SHP77 treated with DMSO at 0.1 percent for 48 hours (cell line): ENCODE measurements at places on chromosomes 5 and 9.

GRCh38 chr5:163505049-163505367 lies 411 bp upstream of the MAT2B start:
- no peak for DNase-seq

GRCh38 chr5:96343094-96343493 lies 90.0 kb downstream of the PCSK1 start:
- DNase-seq, result no peak

- peak; percentile 91 for DNase-seq
These were observed at the start of gene RAB14 for GRCh38 chr9:121201738-121202533. RAB14 (minus strand) TSS chr9:121201869; CDS start chr9:121193412, 8,457 bp downstream.

DNA sequence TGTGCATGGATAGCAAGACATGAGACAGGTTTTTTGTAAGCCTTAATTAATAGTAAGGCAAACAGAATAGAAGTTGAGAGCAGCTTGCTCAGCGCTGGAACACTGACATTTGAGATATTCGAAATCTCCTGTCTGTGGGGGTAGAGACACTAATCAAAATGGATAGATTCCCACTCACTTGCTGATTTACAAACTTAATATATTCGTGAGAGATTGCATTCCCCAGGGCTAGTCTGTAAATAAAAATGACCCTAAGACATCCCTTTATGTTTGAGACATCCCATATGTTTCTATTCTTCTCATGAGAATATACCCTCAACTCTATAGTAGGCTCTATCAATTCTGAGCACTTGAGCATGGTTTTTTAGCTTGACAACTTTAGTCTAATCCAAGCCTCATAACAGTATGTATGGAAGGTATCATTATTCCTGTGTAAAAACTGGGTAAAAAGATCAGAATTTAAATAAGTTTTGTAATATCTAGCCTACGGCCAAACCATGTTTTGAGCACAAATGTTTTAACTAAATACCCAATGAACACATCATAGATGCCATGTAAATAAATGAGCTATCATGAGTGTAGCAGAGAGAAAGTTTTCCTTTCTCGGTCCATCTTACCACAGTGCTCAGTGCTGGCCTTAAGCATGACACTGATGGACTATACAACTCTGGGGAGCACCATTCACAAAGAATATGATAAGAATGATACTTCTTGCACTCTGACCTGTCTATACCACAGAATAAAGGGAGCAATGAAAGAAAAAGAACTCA lies 609.2 kb downstream of the PSAT1 start:
- no peak for DNase-seq

GRCh38 chr5:76319673-76320072 lies 83.4 kb upstream of the IQGAP2 start:
- no peak for DNase-seq
